ENCODE measurements at places on chromosomes 1 and 21.

DNA sequence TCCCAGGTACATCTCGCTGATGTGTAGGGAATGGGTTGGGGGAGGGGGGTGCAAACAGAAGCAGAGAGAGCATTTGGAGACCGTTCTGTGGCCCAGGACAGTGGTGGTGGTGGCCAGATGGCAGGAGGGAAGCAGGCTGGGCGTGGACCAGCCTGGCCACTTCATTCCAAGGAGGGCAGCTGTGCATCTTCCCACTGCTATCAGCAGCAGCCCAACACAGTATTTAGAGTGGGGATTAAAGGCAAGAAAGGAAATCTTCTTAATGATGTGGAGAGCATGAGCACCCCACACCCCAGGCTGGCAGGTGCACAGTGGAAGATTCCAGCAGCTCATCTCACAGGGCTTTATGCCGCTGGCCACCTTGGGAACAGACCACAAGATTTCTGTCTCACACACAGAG, 198.7 kb downstream of the NPHP4 start:
- no peak for DNase-seq

DNA sequence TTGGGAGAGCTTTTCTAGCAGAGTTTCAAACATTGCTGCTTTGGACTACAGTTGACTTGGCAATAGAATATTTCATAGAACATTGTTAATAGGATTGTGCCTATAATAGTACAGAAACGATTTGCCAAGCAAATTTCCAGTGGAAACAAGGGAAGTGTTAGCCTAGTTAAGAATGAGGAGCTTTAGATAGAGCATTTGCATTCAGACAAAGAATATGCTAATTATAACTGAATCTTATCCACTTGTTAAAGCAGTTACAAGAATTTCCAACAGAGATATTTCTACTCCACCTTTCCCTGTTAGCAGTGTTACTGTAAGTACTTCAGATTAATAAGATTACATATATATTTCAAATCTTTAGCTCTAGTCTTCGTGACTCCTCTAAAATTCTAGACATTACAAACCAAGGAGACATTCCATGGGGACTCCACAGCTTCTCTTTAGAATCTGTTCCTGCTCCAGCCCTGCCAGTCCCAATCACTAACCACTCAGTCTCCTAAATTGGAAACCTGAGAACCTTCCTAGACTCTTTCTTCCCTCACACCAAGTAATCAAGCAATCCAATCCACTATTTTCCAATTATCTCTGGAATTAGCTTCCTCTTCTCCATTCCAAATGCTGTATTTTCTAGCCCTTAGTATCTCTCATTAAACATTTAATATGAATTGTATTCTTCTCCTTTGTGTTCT, 141.8 kb upstream of the PBX1 start:
- DNase-seq = peak; percentile 87

DNA sequence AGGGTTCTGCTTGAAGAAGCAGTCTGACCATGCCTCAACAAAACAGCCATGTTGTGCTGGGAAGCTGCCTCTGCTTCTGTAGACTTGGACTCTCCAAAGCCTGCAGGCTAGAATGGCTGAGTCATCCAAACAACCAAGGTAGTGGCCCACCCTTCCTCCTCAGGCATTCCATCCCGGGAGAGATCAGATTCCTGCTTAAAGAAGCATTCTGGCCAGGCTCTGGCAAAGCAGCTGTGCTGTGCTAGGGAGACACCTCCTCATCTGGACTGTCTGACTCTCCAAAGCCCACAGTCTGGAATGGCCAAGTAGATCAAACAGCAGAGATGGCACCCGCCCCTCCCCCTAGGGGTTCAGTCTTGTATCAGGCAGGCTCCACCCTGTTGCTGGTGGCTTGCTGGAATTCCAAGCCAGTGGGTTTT, 38.3 kb upstream of the F3 start:
- no peak for DNase-seq

GRCh38 chr1:66750577-66750976, 1.7 kb upstream of the DYNLT5 start:
- no peak for DNase-seq

- no peak for DNase-seq
Observed at GRCh38 chr1:197779921-197780320, 4.6 kb upstream of the DENND1B start.

- DNase-seq = no peak
Observed at GRCh38 chr1:185537596-185537995, 196.6 kb upstream of the HMCN1 start.

All from NCI-H526 treated with DMSO at 0.1 percent for 48 hours (cell line).